ENCODE measurements at places on chromosomes 2 and 18. TPM values are rescaled to one million over a fixed set of nuclear protein-coding genes. Genes with fewer than 3 reads are reported as not detected.
A peak's percentile ranks its signal among the peaks of the same experiment; 100 is the strongest.

- no peaks in the 10 kb centered on the region for H3K36me3 ChIP-seq
- H3K4me1 ChIP-seq = no peaks in the 10 kb centered on the region
- H3K27me3 ChIP-seq = no peaks in the 10 kb centered on the region
- H3K27ac ChIP-seq = no peak overlapping the region
These were observed 816.4 kb downstream of the SOCS6 start for GRCh38 chr18:71105078-71105819.

- peaks cover 32% of the 10 kb centered on the region for H3K27me3 ChIP-seq
- DNase-seq = no peak
- H3K4me1 ChIP-seq = no peaks in the 10 kb centered on the region
- H3K27ac ChIP-seq = no peak overlapping the region
- H3K36me3 ChIP-seq = no peaks in the 10 kb centered on the region
- H3K4me3 ChIP-seq = no peak overlapping the region
These were observed 16.1 kb downstream of the SERPINB5 start for GRCh38 chr18:63492851-63493250.

RGPD8 gene
- 13.1 TPM for total RNA-seq

SNORC gene
- 1.4 TPM for total RNA-seq

SLC30A3 gene
- total RNA-seq = 0.47 TPM

AQP12B gene
- total RNA-seq = not detected

DNA sequence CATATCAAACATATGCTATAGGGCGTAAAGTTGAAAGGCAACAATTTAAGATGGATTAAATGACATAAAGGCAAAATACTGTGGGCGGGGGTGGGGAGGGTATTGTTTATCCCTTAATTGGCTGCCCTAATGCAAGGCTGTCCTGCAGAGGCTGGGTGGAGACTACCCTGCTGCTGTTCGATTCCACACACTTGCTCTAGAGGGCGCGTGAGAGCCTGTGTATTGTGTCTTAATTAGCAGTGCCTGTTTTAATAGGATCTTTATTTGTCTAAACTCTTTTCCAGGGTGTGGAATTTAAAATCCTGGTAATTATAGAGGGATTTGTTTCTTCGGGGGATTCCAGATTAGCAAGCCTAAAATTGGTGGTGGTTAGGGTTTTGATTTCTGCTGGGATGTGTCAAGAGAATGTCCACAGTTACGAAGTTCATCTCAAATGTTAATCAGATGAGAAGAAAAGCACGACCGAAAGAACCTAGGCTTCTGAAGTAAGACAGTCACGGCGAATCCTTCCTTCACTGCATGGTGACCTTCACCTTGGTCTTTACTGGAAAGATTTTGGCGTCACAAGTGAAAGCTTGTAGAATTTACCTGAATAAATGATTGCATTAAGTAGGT, 103.5 kb upstream of the MAP3K20 start:
- H3K27me3 ChIP-seq = peaks cover 56% of the 10 kb centered on the region
- H3K4me3 ChIP-seq = no peak overlapping the region
- DNase-seq = peak; percentile 57
- no peak overlapping the region for H3K27ac ChIP-seq
- H3K4me1 ChIP-seq = peaks cover 1% of the 10 kb centered on the region

PCARE gene
- not detected for total RNA-seq

DNA sequence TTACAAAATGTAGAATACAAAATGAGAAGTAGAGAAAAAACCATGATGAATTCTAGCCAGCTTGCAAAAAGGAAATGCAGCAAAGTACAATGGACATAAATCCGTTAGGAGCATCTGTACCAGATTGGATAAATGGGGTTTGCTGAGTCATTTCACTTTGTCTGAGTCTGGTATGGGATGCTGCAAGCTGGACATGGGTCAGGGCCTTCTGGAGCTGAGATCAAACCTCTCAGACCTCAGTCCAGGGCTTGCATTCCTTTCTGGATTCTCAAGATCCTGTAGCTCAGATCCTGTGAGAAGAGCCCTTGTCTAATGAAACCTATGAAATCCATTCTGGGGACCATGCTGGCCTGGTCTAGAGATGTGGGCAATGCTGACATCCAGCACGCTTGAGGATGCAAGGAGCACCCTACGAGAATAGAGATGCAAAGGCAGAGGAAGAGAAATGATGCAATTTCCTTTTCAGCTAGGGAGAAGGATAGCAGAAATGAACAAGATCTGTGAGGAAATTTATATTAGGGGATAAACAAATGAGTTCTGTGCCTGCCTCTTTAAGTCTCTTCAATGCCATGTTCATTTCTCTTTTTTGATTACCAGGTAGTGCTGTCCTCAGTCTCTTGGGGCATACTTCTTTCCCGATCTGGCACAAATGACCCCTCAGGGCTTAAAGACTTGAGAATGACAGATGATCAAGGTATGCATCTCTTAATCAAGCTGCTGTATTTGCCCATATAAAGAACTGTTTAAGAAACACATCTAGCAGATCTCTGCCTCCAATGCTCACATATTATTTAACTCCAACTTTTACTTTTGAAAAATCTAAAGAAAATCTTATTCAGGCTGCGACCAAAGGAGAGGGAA, 230.4 kb downstream of the MEIS1 start:
- H3K27me3 ChIP-seq = no peaks in the 10 kb centered on the region
- no peaks in the 10 kb centered on the region for H3K4me1 ChIP-seq
- H3K36me3 ChIP-seq = no peaks in the 10 kb centered on the region

DNA sequence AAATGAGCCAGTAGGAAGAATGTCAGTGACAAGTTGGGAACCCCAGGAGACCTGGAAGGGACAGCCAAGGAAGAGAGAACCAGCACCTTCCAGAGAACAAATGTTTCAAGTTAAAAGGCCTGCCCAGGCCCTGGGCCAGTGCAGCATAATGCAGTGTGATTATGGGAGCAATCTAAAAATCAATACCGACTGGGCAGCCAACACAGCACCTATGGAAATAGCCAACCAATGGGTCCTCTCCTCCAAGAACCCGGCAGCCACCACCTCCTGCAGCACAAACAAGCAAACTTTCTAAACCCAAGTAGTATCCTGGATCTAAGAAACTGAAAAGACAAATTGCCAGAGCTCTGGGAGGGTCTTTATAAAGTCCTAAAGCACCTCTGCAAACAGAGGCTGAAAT, 71.7 kb downstream of the CLHC1 start:
- H3K27me3 ChIP-seq = no peaks in the 10 kb centered on the region
- peaks cover 6% of the 10 kb centered on the region for H3K4me1 ChIP-seq
- no peak for DNase-seq
- H3K4me3 ChIP-seq = no peak overlapping the region
- H3K27ac ChIP-seq = no peak overlapping the region

- H3K27me3 ChIP-seq = peaks cover 8% of the 10 kb centered on the region
- H3K4me1 ChIP-seq = peaks cover 2% of the 10 kb centered on the region
- no peak overlapping the region for H3K27ac ChIP-seq
- no peak overlapping the region for H3K4me3 ChIP-seq
- H3K36me3 ChIP-seq = no peaks in the 10 kb centered on the region
These were observed 51.2 kb upstream of the DAPL1 start for GRCh38 chr2:158743879-158744278.

NXPH2 gene
- not detected for total RNA-seq

UNC80 gene
- total RNA-seq = not detected

TFPI gene
- total RNA-seq = not detected
